Activated naive CD4-positive, alpha-beta T cell treated with anti-CD3 and anti-CD28 coated beads, Interleukin-2, amount 10 ng/mL, durations not matched to agents 7 days and 5 days (primary cell): ENCODE measurements at places on chromosomes 2 and 18.

- no peak for DNase-seq
Measured at GRCh38 chr18:59910967-59911366, 11.2 kb downstream of the PMAIP1 start.

DNA sequence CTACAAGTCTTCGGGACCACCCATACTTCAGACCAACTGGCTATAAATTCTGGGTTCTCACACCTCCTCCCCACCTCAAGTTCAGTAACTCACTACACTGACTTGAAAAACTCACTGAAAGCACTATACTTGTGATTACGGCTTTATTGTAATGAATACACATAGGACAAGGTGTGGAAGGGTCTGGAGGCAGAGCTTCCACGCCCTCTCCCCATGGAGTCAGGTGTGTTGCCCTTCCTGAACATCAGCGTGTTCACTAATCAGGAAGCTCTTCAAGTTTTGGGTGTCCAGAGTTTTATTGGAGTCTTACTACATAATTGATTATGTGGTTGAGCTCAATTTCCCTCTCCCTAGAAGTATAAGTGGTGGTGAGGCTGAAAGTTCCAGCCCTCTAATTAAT, 27.5 kb downstream of the NBEAL1 start:
- DNase-seq, result no peak

DNA sequence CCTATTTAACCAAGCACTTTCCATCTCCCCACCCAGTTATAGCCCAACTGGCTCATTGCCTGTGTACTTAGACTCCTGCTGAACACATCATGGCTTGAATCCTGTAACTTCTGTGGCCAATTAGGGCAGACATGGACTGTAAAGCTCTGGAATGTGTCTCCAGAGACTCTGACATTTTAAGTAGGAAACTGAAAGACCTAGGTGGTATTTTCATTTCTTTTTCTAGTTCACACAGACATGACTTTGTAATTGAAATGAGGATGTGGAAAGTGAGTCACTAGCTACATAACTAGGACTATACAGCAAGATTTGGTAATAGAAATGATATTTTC, 12.2 kb downstream of the DOK1 start:
- DNase-seq, result no peak

DNA sequence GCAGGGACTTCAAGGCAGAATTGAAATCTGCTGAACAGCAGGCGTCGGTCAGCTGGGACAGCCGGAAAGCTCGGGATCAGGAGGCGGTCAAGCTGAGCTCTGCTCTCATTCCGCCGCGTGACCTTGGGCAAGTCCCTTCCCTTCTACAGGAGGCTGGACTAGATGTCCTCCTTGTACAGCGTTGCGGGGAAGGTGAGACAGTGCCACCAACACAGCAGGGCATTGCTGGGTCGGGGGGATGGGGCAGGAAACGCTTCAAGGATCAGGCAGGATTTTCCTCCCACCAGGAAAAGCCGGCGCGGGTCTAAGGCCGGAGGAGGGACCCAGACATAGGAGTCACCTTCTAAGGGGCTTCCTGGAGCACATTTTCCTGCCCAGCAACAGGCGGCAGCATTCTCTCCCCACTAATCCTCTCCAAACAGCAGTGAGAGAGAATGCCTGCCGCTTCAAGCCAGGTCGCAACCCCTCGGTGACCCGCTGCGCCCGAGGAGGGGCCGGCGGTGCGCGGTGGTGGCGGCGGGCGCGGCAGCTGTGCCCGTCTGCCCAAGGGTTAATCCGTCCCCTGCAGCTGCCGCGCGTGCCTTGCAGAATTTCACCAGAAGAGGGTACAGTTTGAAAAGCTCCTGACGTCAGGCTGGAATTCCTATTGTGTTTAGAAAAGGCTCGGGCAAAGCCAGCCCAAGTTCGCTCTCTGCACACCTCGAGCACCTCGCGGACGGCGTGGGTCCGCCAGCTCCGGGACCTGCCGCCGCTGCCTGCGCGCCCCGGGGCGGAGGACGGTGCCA, at the start of gene KCNF1:
Gene KCNF1, plus strand, starts transcription at position 644 of the 785 bp plus-strand sequence. CDS start 493 bp downstream, outside the sequence.
- DNase-seq, result no peak

DNA sequence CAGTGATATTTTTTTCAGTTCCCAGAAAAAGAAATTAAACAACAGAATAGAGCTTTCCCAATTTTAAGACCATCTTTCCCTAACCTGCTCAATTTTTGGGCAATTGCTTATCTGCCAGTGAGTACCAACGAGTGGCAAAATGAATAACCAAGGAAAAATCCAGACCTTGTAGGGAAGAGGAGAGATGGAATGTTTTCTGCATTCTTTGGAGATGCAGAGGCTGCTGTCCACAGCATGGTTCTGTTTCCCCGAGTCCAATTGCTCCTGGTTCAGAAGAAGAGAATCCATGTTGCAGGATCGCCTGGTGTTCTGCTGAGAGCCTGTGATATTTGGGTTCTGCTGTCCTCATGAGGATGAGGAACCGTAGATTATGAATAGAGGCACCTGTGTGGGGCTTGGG, 68.2 kb upstream of the MGAT5 start:
- no peak for DNase-seq

DNA sequence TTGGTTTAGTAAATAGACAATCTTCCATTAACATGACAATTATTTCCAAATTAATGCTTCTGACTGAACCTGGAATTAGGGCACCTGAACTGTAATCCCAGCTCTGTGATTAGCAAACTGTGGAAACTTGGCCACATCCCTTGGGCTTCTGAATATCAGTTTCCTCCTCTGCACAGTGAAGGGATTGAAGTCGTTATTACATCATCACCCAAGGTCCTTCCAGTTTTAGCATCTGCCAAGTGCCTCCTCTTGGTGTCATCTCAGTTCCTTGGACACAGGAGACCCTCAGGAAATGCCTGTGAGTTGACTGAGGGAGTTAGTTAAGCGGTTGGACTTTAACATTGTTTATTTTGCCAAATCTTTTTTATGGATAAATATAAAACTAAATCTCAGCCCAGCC, 64.8 kb downstream of the MOGAT1 start:
- no peak for DNase-seq

- no peak for DNase-seq
Measured at GRCh38 chr2:155662224-155662623, 670.3 kb downstream of the NR4A2 start.

DNA sequence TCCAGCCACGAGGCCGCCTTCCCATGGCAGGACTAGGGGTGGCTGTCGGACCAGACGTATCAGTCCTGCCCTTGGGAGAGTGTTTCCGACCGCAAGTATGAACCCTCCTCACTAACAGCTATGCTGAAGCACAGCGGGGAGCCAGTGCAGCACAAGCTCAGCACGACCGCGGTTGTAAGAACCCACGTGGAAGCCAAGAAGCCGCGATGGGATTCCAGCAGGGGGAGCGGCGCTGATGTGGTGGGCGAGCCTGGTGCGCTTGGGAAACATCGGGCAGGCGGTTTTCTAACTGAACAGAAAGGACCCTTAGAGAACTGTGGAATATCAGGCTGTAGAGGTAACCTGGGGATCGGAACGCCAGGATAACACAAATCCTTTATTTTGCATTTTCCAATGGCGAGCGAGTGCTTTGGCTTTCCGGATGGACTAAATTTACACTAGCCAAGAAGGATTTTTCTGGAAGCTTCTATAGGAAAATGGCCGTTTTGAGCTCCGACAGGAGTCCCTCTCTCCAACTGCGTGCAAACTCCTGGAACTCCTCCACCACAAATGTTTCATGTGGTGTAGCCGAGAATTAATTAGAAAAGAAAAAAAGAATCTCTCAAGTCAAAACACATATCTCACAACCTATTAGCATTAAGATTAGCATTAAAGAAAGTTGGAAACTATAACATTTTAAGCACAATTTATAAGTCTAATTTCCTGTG, 132.0 kb upstream of the MYCN start:
- no peak for DNase-seq

GRCh38 chr2:68717305-68717661, 17.3 kb upstream of the ARHGAP25 start:
- peak; percentile 58 for DNase-seq

DNA sequence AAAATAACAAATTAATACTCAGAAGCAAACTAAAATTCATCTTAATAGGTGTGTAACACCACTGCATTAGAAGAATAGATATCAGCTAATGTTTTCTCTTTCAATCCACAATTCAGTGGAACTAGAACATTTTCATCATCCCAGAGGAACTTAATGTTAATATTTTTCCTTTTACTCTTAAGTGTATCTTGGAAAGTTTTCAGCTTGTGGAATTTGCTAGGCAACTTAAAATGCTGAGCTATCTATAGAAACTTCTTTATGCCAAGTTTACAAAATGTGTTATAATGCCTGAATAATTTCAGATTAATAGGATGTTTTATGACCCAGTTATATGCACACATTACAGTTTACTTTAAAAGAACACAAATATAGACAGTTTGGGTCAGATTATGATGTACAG, 86.6 kb upstream of the FAM237A start:
- no peak for DNase-seq

- no peak for DNase-seq
Measured at GRCh38 chr2:33531549-33532059, 55.2 kb downstream of the RASGRP3 start.

DNA sequence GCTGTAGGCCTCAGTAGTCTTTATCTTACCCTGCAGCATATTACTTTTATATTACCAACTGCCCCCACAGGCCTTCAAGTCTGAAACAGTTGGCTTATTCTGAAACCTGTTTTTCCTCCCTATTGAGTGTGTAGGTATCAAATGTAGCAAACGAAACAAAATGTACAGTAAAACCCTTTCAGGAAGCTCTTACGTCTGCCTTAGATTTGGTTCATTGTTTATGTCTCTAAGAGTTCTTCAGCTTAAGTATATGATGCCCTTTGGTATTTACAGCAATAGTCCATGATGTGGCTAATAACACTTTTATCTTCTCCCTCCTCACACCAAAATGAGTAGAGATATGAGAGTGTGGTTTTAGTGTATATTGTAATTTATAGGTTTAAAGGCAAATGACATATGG, 108.8 kb downstream of the DOCK10 start:
- DNase-seq, result no peak

GRCh38 chr2:13021470-13021957, 304.8 kb downstream of the TRIB2 start:
- DNase-seq, result no peak

- no peak for DNase-seq
Measured at GRCh38 chr2:139790136-139790535, 1009.9 kb upstream of the NXPH2 start.

GRCh38 chr2:68824831-68825230, 46.4 kb downstream of the BMP10 start:
- DNase-seq, result no peak

- no peak for DNase-seq
Measured at GRCh38 chr18:45103319-45104048, 422.8 kb downstream of the SETBP1 start.

- DNase-seq, result no peak
Measured at GRCh38 chr2:96511851-96512250, 6.7 kb upstream of the NEURL3 start.

GRCh38 chr2:239610457-239611221, 209.8 kb upstream of the HDAC4 start:
- DNase-seq, result no peak

DNA sequence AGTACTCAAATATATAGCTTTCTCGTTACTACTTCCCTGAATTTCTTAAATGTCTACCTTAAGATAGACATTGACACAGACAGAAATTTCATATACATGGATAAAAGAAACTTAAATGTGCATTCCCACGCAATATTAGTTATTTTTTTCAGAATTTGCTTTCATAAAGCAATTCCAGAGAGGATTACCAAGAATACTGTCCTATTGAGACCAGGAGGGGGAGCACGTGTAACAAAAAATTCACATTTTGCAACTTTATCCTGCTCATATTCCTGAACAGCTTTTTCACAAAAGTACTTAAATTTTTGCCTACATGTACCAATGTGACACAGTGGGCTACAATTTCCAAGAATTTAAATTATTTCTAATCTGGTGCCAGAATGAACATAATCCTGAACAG, 30.7 kb upstream of the ERCC3 start:
- DNase-seq, result no peak

DNA sequence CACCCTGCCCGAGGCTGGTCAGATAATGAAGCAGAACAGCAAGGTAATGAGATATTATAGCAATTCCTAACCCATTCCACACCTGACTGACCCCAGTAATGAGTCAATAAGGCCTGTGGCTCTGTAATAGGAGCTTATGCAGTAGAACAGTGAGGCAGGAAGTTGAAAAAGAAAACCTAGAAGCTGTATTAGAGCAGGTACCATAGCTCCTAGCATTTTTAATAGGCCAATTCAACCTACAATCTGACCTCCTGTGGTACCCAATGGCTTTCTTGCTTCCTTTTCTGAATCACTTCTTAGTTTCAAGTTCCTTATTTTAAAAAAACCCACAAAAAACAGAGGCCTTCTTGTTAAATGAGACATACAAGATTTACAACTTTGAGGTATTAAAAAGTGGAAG, 43.6 kb upstream of the MAP2 start:
- DNase-seq, result no peak

GRCh38 chr2:112821142-112821541, 15.4 kb downstream of the IL1B start:
- DNase-seq, result peak; percentile 43
